Prostate gland (tissue), 2 donors: ENCODE measurements at places on chromosomes 12 and 14.
A peak's percentile ranks its signal among the peaks of the same experiment; 100 is the strongest.

GRCh38 chr12:4243091-4243490 is 30.5 kb upstream of the CCND2 start:
- no peak for DNase-seq

DNA sequence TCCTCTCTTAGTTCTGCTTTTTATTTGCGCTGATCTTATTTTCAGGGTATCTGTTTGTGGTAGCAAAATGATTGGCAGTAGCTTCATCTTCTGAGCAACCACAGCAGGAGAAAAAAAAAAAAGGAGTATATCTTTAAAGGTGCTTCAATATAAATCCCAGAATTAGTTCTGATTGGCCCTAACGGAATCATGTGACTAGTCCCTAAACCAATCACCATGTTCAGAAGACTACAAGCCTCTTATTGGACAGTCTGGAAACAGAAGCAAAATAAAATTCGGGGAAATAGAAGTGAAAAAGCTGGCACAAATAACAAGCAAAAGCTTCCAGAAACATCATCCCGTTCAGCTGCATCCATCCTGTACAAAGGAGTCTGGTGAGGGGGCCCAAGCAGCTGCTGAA is 49.9 kb upstream of the PTPRO start:
- no peak for DNase-seq

- no peak for DNase-seq
These were observed 635.4 kb downstream of the NRXN3 start for GRCh38 chr14:78805570-78805969.

- no peak for DNase-seq
These were observed 1.8 kb downstream of the B3GNT4 start for GRCh38 chr12:122205053-122205925.

GRCh38 chr12:21666722-21667121 is 9.1 kb upstream of the LDHB start:
- DNase-seq = no peak

DNA sequence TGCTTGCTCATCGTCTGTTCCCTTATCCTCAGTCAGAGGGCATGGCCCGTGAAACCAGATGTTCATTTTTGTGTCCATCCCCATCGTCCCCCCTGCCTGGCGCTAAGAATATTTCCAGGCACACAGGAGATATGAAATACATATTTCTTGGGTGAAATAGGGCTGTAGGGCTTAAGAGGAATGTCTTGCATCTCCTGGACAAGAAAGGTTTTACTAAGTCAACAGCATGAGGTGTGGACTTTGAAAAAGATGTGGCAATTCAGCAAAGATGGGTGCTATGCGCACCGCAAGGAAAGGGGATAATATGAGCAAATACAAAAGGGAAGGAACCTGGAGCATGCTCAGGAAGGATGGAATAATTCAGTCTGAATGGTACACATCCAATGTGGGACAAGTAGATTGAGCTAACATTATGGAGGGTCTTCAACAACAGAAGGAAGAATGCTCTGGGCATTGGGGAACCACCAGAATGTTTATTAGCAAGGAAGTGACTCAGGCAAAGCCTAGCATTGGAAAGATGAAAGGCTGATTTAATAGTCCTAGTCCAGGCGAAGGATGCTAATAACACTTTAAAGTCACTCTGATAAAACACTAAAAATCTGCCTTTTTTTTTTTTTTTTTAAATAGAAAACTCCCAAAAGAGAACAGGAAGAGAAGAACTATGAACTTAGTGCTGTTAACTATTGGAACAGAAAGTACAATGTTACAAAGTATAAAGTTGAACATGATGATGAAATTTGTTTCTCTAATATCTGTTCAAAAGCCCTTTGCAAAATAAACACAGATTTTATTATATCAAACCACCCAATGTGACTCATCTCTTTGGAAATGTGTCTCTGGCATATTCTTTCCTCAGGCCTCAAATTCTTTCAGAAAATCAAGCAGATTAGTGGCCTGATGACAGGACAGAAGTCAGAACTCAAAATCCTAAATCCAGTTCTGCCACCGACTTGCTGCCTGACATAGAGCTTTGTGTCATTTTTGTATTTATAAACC is 449.5 kb downstream of the BCAT1 start:
- DNase-seq = no peak

DNA sequence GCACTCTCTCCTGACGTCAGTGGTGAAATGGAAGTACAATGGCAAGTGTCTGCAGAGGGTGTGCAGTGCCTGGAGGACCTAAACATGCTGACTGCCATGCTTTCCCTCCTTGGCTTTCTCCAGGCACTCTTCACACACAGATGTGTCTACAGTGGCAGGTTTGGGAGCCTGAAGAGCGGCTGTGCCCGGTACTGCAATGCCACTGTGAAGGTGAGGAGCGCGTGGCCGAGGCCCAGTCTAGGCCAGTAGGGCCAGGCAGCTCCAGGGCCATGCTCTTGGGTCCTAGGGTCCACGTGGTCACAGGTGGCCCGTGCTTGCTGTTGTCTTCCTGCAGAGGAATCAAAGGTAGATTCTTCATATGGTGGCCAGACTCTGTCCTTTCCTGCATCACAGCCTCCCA is 81.4 kb downstream of the STAB2 start:
- DNase-seq = no peak

GRCh38 chr14:64704743-64705380 is 638 bp downstream of the PLEKHG3 start:
- DNase-seq = peak; percentile 49

DNA sequence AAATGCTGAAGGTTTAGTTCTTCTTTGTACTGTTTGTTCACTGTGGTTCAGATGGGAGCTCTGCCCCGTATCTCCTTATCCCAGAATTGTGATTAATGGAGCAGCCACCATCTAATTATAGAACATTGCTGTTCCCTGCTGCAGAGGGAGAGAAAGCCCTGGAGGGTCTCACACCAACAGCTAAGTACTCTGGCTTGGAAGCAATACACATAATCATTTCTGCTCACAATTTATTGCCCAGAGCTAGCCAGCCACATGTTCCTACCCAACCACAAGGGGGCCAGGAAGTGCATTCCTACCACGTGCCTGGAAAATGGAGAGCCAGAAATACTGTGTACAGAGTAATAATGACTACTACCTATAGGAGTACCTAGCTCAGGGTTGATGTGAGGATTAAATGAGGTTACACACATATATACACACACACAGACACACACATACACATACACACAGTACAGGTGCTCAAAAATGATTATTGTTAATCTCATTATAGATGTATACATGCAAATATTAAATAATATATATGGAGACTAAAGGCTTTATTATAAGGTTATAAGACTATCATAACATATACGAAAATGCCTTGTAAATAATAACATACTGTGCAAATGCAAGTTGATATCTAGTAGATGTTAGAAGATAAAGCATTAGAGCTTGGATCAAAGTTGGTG is 22.3 kb downstream of the MSRB3 start:
- no peak for DNase-seq

- no peak for DNase-seq
These were observed 32.3 kb upstream of the EIF5 start for GRCh38 chr14:103301512-103302354.

GRCh38 chr12:4766445-4766844 is 46.2 kb downstream of the GALNT8 start:
- no peak for DNase-seq

- no peak for DNase-seq
These were observed 994.5 kb upstream of the FLRT2 start for GRCh38 chr14:84535484-84535883.

- DNase-seq = peak; percentile 77
These were observed 157.5 kb upstream of the LRIG3 start for GRCh38 chr12:59077575-59078426.

GRCh38 chr14:34205799-34206198 is 254.9 kb upstream of the EGLN3 start:
- DNase-seq = no peak

DNA sequence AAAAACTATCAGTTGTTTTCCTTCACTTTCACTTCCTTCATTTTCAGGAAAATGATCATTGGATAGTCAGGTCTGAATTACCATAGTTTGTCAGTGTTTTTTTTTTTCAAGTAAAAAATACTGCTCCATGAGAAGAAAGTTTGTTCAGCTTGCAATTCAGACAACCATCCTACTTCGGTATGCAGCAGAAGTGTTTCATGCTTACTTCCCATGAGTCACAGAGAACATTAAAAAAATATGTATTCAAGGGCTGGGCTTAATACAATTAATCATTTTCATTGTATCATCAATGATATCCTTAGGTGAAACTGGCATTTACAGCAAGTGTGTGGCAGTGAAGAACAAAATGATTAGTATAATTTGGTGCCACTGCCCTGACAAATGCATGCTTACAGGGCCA is 21.6 kb downstream of the PYM1 start:
- DNase-seq = no peak

DNA sequence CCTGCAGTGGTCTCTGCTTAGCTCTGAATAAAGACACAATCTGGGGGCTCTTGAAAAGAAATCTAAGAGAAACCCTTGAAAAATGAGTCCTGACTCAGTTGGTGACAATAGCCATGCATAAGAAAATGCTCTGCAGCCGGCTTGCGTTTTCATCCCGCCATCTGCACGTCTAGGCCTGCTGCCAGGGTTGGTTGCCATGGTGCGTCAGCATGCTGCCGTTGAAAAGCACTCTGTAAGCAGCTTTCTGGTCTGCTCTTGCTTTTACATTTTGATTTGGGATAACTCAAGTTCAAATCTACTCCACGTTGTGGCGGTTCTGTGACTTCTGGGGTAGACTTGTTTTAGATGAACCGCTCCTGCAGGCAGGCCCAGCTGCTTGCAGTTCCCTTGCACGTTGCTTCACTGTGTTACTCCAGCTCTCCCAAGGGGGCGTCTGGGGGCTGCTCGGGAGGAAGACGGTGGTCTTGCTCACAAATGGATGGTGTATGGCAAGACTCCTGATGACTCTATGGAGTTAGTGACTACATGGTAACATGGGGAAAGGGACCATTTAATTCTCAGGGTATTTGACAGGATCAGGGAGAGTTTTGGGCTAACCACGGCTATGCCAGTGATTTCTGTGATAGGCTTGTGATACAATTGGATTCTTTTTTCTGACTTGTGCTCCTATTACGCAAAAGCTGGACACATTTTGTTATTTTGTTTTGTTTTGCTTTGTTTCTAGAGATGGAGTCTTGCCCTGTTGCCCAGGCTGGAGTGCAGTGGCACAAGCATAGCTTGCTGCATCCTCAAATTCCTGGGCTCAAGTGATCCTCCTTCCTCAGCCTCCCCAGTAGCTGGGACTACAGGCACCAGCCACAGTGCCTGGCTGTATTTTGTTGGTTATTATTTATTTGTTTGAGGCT is 15.8 kb downstream of the WNT5B start:
- peak; percentile 64 for DNase-seq

DNA sequence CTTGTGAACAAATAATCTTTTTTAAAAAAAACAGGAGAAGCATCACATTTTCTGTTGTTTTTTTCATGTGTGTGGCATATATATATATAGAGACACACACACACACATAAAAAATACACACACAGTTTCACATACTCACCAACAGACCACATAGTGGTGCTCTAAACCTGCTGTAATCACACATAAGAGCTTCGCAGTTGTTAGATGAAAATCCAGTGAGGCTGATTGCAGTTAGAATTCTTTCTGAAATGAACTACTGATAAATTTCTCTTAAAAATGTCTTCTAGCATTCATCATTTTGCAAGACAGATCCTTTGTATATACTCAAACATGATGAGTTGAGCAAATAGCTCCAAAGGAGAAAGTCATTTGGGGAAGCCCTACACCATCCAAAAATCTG is 434.3 kb upstream of the STXBP6 start:
- DNase-seq = no peak

- DNase-seq = peak; percentile 69
These were observed at the start of gene CKAP4 for GRCh38 chr12:106247674-106248311. TSS of gene CKAP4 (minus strand) at chr12:106248020. CDS start at chr12:106247851, 169 bp downstream.

DNA sequence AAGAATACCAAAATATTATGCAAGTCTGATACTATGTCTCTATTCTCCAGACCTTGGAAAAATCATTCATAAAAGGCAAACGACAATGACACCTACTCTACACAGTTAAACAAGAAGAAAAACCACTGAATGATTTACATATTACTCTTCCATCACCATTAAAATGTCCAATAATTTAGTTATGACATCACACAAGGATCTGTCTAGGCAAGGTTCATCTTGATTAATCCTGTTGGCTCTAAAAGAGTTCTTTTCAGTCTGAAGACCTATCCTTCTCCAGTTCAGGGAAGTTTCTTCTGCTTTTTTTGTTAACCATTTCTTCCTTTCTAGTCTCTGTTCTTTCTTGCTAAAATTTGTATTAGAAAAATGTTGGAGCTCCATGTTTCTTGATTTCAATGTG is 64.0 kb downstream of the OSBPL8 start:
- no peak for DNase-seq

DNA sequence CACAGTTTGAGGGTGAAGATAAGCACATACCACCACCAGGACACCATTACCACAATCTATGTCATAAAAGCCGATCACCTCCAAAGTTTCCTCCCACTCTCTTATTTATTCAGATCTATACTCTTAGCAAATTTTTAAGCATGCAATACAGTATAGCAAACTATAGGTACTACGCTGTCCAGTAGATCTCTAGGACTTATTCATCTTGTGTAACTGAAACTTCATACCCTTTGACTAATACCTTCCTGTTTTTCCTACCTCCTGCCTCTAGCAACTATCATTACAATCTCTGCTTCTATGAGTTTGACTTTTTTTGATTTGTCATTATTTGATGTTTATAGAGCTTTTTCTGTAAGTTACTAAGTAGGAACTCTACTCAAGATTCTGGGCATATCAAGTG is 84.5 kb upstream of the MANSC4 start:
- no peak for DNase-seq

DNA sequence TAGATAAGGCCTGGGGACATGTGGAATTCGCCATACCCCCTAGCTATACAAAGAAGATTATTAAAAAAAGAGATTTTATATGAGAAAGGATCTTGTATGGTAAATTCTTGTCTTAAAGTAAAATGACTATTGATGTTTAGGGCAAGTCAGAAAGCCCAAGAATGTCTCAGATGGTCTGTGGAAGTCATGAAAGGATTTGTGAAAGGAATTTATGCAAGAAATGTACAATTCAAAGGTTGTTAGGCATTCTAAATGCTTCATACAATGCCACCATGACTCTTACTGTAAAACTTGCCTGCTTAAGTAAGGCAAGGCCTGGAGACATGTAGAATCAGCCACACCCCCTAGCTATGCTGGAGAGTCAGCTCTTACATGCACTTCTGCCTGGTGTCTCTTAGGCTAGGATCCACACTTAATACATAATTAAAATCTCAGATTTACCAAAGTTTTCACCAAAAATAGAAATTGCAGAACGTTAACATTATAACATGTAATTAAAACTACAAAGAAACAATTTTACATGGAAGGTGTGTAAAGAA is 8.9 kb upstream of the ETNK1 start:
- no peak for DNase-seq

DNA sequence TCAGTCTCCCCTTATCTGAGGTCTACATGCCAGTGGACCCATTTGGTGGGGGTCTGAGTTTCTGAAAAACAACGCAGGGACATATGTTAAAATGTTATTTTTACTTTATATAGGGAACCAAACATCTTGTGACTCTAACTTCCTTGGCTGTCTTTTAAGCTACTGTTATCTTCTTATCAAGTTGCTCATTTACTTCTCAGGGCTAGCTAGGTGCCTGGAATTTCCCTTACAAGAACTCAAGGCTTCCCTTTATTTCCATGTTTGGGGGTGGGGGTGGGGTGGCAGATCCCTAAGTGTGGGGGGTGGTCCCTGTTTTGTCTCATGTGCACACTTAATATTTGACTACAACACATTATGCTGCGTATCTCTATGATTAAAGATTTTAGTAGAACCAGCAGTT is 31.6 kb downstream of the PPP1R36 start:
- DNase-seq = no peak

- DNase-seq = no peak
These were observed 82.1 kb upstream of the CAPRIN2 start for GRCh38 chr12:30836656-30837445.

- peak; percentile 31 for DNase-seq
These were observed 783 bp downstream of the CORO1C start for GRCh38 chr12:108730365-108731104.
